Caki2 (cell line): ENCODE measurements at places on chromosomes 3 and 15.

DNA sequence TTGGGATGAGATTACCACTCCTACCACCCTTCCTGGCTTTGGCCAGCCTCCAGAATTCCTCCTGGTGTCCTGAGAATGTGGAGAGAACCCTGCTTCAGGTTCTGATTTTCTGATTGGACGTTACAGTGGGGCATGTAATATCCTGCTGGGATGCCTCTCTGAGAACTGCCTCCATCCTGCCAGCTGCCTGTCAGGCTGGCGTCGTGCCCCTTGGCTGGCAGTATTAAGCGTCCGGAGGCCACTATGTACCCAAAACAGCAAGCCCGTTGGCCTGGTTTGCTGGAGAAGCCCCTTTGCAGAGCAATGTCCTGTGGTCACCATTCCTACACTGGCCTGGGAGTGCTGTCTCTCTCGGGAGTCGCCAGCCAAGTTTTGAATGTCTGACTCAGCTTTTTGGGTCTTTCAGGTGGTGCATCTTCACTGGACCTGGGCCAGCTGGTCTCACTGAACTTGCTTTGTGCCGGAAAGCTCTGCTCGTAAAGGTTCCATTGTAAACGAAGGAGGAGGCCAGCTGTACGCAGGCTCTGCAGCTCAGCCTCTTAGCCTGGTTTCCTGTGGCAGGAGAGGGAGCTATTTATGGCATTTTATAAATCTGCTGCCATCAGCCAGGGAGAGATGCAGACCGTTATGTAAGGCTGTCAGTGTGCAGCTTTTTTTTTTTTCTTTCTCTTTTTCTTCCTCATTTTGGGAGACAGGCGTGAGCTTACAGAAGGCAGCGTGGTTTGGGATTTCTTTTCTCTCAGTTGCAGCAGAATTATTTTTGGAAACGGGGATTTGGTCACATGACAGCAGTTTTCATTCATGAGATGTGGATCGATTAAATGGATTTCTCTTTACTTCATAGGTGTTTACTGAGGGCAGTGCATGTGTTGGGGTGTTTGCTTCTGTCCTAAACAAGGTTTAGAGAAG is 19.0 kb upstream of the TRAK1 start:
- DNase-seq: peak; percentile 53

DNA sequence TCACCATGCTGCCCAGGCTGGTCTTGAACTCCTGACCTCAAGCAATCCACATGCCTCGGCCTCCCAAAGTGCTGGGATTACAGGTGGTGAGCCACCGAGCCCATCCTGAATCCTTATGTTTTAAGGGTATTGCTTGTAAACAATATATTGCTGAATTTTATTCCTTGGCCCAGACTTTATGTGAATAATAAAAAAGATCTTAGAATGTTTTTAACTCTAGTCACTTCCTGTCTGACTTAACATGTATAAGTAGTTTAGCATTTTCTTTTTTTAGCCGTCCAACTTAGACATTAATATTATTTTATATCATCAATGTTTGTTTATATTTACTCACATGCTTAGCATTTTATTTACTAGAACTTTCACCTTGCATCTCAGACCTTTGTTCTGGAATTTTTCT is 9.2 kb upstream of the EIF2B5 start:
- no peak for DNase-seq

DNA sequence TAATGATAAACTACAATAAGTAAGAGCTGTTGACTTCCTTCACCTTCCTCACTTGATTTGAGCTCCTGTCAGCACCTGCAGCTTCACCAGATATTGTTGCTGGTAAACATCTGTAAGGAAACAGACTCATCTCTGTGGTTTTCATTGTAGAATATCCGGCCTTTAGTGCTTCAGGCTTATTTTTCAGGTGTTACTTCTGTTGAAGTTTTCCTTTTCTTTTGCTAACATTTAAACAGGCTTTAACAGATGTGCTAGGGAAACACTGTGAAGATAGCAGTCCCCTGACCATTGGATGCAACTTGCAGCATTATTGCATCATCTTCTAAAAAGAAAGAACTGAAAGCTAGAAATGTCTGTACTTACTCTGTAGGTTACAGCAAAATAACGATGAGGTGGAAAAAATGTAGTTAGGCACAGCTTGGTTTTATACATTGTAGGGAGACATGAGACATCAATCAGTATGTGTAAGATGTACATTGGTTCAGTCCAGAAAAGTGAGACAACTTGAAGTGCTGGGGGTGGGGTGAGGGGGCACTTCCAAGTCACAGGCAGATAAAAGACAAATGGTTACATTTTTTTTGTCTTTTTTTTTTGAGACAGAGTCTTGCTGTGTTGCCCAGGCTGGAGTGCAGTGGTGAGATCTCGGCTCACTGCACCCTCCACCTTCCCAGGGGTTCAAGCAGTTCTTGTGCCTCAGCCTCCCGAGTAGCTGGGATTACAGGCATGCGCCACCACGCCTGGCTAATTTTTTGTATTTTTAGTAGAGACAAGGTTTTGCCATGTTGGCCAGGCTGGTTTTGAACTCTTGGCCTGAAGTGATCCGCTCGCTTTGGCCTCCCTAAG is 10.2 kb downstream of the EDEM1 start:
- DNase-seq: no peak

DNA sequence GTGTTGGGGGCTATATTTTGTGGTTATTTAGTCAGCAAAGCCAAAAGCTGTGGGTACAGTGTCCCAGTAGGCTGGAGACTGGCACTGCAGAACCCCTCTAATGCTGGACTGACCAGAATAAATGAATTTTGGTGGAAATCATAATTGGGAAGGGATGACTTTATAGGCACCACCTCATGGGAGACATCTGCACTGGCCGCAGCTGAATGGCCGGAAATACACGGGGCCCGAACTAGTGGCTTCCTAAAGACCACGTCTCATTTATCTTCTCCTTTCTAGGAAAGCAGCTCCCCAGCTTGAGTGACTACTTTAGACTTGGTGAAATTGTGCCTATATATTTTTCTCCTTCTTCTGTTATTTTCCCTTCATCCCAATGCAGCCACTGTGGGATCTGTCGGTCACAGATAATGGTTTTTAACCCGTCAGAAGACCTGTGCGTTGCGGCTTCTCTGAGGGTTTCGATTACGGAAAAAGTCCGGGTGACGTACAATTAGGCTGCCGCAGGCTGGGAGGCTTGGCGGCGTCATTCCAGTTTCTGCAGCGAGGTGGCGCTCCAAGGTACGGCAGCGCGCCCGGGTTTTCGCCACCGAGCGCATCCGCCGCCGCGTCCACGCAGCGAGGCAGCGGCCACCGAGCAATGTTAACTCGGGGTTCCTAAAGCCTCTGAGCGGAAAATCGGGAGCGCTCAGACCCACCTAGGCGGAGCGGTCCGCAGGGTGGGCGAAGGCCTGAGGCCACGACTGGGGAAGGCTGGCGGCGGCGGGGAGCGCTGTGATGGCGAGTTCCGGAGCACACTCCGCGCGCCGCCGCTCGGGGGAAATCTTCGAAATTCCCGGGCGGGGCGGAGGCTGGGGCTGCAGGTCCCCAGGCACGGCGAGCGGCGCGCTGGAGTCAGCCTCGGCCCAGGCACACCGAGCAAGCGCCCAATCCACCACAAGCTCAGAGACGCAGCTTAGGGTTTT is 26.3 kb downstream of the NR2F2 start:
- peak; percentile 77 for DNase-seq

GRCh38 chr15:82556315-82557035 is 16.2 kb upstream of the RPS17 start:
- DNase-seq: no peak

DNA sequence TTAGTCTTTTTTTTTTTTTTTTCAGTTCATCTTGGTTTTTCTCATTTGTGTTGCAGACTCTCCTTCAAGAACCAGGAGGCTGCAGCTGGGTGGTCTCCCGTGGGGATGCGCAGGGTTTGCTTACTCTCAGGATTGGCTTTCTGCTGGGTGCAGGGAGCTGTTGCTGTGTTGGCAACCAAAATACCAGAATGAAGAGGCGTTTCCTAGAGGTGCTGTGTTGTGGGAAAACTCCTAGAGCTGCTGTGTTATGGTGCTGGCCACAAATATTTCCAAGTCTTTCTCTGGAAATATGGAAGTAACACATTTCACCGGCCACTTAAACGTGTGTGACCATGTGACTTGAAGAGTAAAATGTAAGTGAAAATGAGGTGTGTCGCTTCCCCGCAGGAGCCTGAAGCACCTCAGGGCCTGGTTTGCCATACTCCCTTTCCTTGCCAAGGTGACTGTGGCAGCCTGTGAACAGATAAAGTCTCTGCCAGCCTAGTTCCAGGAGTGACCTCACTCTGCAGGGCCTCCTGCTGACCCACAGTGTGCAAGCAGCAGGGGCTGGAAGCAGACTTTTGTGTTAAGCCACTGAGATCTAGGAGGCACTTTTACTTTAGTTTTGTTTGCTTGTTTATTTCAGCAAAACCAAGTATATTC is 258.9 kb downstream of the ADAMTS17 start:
- no peak for DNase-seq

DNA sequence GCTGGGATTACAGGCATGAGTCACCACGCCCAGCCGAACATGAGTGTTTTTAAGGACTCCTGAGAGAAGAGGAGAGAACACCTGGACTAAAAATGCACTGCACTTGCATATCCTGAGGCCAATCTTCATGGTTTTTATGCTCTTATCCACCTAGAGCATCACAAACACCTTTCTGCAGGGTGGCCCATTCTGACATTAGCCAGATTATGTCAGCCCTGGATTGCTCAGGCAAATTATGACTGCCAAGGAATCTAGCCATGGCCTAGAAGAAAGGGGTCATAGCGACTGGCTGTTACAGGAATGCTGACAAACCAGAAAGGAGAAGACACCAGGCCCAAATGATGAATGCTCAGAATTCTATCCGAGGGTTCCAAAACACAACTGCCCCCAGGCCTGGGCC is 40.9 kb upstream of the HERC1 start:
- DNase-seq: no peak

GRCh38 chr15:46956881-46957280 is 760.4 kb upstream of the SEMA6D start:
- DNase-seq: no peak

DNA sequence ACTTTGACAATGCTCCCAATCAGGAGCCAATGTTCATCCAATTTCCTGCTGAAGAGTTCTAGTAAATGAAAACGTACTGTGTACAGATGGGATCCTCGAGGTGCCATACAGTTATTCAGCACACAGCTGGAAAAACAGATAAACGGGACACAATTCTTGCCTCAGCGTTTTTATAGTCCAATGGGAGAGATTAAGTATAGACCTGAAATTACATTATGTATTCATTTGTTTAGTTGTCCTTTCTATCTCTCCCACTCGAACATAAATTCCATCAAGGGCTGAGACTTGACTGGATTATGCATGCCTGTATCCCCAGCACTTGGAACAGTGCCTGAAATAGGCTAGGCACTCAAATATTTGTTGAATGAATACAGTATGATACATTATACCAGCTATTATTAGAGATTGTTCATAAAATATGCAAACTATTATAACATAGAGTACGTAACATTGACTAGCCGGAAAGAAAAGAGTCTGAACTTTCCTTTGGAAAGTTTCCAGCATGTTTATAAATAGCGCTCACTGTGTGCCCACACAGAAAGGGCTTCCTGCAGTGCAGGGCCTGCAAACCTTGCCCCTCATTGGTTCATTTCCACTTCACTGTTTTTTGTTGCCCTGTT is 27.4 kb upstream of the SNTN start:
- DNase-seq: no peak

DNA sequence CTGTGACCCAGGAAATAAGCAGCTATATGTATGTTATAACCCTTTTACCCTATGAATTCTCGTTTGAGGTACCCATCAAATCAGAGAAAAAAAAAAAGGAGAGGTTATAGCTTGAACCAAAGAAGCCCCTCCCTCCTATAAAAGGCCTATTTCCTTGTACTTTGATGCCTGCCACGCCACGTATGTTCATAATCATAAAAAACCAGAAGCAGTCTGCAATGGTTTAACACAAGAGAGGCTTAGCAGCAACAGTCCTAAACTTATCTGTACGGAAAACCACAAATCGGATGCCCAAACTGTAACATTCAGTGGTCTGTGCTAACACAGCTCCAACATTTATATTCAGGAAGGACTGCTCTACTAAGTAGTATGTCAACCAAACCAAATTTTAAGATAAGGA is 21.2 kb downstream of the CCR8 start:
- DNase-seq: no peak

DNA sequence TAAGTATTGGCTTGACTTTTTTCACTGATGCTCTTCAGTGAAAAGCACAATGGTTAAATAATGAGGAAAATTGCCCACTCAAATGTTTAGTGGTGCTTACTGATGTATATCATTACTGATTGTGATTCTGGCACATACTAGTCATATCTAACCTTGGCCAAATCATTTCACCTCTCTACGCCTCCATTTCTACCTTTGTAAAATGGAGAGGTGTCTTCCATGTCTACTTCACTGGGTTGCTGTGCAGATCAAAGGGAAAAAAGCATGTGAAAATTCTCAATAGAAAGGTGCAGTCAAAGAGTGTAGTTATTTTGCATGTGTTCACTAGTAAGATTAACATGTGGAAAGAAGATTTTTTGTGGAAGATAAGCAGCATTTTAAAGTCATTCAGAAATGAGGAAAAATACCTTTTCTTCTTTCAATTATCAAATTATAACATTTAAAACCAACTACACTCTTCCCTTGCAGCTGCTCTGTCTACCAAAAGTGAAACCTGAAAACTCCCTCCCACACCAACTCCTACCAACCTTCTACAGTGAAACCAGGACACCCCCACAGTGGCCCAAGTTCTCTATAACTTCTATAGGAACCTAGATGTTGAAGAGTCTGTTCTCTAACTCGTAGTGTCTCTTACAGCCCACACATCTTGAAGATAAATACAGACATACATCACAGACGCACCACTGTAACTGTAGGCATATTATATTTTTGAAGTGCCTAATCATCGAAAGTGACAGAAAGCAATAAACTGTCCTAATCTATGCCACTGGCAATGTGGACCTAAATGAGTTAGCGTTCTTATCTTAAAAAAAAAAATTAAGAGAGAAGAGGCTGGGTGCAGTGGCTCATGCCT is 1.4 kb downstream of the CD200R1 start:
- no peak for DNase-seq

DNA sequence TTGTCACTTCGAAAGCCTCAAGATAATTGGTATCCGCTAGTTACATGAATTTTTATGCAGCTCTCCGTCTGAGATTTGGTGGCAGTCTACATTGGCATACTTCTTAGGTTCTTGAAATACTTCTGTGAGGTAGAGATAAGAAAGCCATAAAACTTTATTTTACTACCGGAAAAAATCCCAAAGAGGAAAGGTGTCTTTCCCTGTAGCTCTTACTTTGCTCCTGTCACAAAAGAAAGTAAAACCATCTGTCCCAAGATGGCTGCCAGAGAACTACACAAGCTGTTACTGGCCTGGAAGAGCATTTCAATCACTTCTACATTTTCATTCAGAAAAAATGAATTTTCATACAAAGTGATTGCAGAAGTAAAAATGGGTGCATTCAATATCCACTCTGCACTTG is 214.8 kb upstream of the ST8SIA2 start:
- no peak for DNase-seq

- no peak for DNase-seq
These were observed 1.2 kb upstream of the TCAIM start for GRCh38 chr3:44337248-44337785.
